Activated T-helper 9 cell treated with anti-CD3 and anti-CD28 coated beads, Interleukin-2, amount 50 U/mL, for 16 hours (primary cell): ENCODE measurements at places on chromosomes 5 and 9.

DNA sequence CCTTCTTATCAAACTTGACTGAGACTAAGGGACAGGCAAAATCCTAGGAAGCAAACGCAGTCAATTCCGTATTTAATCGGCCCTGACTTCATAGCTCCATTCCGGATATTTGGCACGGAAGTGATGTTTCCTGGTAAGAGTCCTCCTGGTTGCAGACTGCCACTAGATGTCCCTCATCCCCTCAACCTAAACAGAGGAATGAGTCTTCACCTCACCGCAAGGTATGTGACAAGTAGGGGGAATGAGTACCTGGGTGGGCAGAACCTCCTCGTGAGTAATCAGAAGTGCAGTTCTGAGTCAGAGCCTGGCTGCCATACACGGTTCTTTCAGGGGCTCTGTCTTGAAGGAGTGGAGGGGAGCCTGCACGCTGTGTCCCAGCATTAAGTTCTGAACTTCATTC, 173.6 kb downstream of the MUSK start:
- no peak for DNase-seq

DNA sequence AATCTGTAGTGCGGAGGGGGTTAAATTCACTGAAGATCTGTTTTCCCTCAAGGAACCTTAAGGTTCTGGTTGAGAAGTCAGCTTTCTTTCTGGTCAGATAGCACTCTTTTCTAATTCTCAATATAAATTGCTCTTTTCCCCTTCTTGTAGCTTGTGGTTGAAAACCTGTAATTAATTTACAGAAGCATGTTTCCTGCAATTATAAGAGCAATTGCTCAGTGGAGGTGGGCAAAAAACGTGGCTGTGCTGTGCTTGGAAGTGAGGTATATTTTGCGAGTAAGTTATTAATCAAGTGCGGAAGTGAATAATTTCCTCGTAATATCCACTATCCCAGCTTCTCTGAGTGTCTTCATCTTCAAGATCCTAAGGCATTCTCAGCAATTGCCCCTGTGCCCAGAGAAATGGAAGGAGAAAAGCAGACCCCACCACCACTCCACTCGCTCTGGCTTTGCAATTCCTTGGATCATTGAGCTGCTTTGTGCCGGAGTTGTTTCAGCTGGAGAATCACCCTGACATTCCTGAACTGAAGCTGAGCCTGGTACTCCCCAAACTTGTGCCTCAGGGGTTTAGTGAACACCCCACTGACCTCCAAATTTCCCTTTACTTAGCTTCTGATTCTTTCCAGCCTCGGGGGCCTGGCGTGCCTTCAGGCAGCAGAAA, 140.6 kb downstream of the LRRC70 start:
- no peak for DNase-seq

DNA sequence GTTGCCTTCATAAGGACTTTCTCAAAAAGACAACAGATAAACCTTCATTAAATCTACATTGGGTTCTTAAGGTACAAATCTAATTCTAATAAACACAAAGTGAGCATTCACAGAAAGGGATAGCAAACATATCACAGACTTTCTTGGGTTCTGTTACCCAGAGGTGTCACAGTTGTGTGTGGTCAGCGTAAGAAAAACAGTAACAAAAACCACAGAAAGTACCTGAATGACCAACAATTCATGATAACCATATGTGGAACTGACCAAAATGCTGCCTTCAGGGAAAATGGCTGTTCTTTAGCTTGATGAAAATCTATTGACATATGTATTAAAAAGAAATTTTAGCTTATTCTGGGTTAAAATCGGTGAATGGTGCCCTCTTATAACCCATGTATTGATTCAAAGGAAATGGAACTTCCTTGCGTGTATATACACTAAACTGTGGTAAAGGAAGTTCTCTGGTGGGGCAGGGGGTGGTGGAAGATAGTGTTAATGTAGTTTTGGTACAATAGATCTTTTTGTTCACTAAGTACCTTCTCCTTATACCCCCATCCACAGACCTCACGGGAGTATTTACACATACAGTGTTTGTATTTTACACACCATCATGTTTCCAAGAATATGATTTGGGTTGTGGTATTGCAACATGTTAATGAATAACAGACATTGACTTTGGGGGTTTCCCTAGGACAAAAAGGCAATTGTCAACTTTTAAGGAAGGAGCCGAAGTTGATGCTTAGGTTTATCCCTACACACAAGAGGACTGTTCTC, 152.5 kb downstream of the APBA1 start:
- DNase-seq = no peak

DNA sequence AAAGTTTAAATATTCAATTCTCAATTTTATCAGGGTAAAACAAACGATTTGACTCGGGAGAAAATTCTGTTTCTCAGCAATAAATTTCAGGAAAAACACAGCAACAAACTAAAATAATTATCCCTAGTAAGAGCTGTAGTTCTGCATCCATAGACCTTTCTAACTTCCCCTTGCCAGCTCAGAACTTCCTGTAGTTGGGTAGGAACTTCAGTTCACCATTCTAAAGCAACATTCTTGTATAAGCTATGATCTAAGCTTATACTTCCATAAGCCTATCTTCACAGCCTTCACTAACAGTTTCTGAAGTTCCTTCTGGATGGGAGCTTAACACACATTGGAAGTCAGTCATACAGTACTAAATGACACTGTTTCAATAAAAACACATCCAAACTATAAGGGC, 96.6 kb downstream of the UBAP2 start:
- DNase-seq = no peak

DNA sequence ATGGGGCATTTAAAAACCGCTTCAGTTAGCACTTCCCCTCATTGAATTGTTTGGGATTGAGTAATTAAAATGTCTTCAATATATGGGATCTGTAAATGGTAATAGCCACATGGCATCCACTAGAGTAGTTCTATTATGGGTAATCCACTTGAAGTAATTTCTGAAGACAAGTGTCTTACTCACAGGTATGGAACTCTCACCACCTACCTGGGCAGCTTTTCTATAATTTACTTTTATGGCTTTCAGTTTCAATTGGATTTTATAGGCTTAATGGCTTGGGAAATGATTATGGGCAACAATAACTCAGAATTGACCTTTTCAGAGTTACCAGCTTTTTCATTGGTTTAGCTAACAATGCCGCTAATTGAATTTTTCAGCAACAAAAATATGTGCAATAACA, 597.9 kb downstream of the PTPRD start:
- no peak for DNase-seq

DNA sequence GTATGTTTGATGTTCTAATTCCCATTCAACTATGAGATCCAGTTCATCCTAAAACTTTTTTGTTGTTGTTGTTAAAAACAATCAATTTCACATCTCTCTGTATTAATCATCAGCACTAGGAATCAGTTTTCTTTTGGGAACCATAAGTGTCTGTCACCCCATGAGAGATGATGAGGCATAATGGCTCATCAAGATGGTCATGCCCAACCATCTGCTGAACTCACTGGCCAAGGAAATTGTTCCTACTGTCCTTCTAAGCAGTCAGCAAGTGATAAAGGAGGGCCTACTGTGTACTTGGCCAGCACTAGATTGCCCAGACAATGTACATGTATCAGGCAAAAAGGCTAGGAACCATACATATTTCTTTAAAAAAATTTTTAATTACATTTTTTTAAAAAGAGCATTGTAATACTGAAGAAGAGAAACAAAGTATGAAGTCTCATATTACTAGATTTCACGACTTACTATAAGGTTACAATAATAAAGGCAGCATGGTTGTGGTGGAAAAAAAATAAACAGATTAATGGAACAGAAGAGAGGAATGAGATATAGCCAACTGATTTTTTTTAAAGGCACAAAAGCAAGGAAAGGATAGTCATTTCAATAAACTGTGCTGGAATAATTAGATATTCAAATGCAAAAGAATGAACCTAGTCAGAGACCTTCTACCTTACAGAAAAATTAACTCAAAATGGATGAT, 458.3 kb downstream of the SPOCK1 start:
- DNase-seq = no peak

DNA sequence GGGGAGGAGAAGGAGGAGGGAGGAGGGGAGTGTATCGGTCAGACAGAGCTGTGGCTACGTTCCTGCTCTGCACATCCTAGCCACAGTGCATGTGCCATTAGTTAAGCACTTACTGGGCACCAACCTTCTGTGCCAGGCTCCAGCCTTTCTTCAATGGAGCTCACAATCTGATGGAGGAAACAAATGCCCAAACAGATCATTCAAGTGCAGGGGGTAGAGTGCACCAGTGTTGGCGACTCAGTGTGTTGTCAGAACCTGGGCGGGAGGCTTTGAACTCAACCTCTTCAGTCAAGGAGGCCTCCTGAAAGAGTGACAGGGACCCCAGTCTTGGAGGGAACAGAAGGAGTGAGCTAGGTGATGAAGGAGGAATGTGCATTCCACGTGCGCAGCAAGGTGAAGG, 51.9 kb upstream of the SHB start:
- DNase-seq = no peak

GRCh38 chr9:112605963-112606699, 111.8 kb downstream of the INIP start:
- DNase-seq = no peak
